ENCODE measurements at places on chromosomes 5 and 9.

DNA sequence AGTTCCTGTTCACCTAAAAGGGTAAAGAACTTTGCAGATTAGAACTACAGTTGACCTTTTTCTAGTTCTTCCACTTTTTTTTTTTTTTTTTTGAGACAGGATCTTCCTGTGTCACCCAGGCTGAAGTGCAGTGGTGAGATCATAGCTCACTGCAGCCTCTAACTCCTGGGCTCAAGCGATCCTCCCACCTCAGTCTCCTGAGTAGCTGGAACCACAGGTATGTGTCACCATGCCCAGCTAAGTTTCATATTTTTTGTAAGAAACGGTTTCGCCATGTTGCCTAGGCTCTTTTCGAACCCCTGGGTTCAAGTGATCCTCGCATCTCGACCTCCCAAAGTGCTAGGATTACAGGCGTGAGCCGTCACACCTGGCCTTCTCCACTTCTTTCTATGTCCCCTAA, 39.7 kb upstream of the TNFAIP8 start:
- DNase-seq, result no peak

GRCh38 chr9:74443036-74443750, 53.9 kb upstream of the RORB start:
- DNase-seq, result no peak

DNA sequence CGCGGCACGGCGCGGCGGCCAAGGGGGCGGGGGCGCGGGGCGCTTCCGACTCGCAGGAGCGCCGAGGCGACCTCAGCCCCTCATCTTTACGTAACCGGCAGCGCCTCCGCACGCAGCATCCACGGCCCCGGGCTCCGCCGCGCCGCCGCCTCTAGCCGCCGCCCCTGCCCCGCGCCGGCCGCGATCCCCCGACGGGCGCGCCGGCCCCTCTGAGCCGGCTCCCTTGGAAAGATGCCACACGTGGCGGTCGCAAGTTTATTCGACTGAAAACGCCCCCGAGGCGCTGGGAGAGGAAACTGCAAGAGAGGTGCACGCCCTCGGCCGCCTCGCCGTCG, 1.0 kb downstream of the KLF9 start:
- DNase-seq, result no peak

- DNase-seq, result no peak
These were observed 821.0 kb downstream of the PRELID2 start for GRCh38 chr5:145014109-145014508.

GRCh38 chr5:181217111-181217802, 5.8 kb upstream of the TRIM41 start:
- DNase-seq, result peak; percentile 77

GRCh38 chr9:128159522-128159783, 612 bp upstream of the BBLN start:
- DNase-seq, result no peak

DNA sequence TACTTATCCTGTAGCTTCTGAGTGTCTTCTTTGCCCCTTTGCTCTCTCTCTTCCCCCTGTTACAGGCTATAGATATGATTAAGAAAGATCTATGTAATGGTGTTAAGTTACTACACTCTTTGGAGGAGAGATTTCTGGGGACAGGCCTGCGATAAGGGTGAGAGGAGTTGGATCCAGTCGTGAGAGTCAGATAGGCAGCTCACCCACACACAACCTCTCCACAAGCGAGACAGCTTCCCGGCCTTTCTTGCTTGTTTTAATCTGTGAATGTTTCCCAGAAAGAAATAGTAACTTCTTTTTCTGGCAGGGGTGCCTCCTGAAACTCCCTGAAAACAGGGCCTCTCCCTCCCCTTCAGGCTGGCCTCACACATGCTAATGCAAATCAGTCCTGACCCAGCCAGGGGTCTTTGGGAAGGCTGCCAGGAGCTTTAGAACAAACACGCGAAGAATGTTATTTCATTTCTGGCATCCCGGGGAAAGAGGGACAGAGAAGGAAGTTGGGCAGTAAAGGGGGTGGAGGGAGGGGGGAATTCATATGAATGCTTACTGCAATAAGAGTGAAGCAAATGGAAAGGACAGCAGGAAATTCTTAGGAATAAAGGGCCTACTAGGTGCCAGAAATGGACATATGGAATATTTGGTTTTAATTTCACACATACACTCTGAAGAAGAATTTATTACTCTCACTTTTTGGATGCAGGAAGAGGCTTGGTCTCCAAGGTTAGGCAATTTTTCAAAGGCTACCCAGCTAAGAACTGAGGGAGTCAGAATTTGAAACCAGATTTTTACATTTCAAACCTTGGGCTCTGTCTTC, 215.8 kb upstream of the TRIM32 start:
- DNase-seq, result no peak

DNA sequence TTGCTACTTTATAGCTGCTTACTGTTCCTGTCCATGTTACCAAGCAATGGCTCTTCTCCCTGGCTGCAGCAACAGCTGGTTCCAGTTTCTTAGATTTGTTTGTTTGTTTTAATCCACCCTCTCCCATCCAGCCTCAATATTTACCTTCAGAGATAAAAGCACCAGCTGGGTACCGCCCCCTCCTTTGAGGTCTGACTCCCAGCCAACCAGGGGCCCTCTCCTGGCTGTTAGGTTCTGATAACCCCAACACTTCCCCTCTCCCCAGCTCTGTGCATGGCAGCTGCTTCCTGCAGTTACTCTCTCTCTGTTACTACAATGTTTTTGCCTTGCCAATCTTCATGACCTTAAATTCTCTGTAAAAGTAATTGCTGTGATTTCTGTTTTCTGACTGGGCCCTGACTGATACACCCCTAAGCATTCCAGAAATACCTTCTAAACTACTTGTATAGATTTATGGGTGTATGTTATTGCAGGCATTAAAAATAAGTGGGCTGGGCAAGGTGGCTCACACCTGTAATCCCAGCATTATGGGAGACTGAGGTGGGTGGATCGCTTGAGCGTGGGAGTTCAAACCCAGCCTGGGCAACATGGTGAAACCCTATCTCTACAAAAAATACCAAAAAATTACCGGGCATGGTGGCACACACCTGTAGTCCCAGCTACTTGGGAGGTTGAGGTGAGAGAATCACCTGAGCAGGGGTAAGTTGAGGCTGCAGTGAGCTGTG, 2.6 kb upstream of the GCNT1 start:
- peak; percentile 90 for DNase-seq

- DNase-seq, result no peak
These were observed 12.3 kb downstream of the GAPT start for GRCh38 chr5:58503390-58504046.

DNA sequence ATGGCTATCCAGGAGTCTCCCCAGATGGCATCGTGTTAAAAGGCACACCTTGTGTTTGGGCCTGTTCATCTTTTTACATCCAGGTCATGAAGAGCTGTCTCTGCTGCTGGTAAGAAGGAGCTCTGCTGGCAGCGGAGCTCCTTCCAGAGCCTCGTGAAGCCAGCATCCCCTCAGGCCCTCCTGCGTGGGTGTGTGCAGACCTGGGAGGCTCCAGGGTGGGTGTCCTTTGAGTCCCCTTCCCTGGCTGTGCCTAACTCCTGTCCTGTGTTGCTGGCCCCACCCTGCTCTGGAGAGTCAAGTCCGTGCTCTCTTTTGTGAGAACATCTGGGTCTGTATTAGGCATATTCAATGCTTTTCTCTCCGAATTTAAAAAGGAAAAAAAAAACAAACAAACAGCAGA, 149.6 kb upstream of the IRX2 start:
- no peak for DNase-seq

- DNase-seq, result no peak
These were observed 108.1 kb downstream of the FBXW11 start for GRCh38 chr5:171898386-171898785.

Data from H4 (cell line).